Astrocyte (in vitro differentiated cells and primary cell): ENCODE measurements at places on chromosomes 2 and 18.

GRCh38 chr2:148675708-148676107 is 31.2 kb downstream of the EPC2 start:
- peak; percentile 37 for DNase-seq

GRCh38 chr2:238574490-238575271 is 148.0 kb downstream of the ASB1 start:
- DNase-seq, result no peak

DNA sequence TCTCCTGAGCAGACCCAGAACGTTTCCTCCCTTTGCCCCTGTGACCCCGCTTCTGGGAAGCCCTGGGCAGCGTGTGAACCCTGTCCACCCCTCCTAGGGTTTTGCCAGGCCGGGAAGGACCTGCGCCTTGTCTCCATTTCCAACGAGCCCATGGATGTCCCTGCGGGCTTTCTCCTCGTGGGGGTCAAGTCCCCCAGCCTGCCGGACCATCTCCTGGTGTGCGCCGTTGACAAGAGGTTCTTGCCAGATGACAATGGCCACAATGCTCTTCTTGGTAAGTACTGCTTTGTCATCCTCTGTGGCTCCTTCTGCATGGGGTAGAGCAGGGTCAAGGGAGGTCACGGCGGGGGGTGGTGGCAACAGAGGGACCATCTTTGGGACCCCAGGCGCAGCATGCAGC is 32.5 kb downstream of the GREB1 start:
- DNase-seq, result no peak

DNA sequence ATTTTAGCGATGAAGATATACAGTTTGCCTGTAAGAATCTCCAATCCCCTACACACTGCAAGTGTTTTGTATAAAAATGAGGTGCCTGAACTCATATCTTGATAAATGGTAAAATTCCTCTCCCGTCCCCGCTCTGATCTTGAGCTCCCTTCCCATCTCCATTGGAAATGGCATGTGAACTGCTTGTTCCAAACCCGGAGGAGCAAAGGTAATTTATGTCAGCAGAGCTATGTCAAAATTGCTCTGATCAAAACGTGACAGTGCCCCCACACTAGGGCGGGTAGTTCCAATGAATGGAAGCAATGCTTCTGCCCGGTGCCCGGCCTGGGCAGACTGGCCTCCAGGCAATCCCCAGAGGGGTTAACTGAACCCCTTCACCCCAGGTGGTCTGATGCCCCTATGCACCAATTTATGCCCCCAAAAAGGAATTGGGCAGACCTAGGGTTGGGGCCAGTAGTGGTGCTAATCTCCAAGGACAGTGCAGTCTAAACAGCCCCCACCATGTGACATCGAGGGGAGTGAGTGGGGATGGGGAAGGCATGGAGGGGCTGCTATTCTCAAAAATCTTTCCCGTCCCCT is 3.6 kb upstream of the GMPPA start:
- DNase-seq, result no peak

GRCh38 chr2:96831679-96832078 is 12.1 kb downstream of the ANKRD23 start:
- no peak for DNase-seq

- no peak for DNase-seq
Observed at GRCh38 chr2:172095905-172096625, 6.6 kb downstream of the DLX2 start.

DNA sequence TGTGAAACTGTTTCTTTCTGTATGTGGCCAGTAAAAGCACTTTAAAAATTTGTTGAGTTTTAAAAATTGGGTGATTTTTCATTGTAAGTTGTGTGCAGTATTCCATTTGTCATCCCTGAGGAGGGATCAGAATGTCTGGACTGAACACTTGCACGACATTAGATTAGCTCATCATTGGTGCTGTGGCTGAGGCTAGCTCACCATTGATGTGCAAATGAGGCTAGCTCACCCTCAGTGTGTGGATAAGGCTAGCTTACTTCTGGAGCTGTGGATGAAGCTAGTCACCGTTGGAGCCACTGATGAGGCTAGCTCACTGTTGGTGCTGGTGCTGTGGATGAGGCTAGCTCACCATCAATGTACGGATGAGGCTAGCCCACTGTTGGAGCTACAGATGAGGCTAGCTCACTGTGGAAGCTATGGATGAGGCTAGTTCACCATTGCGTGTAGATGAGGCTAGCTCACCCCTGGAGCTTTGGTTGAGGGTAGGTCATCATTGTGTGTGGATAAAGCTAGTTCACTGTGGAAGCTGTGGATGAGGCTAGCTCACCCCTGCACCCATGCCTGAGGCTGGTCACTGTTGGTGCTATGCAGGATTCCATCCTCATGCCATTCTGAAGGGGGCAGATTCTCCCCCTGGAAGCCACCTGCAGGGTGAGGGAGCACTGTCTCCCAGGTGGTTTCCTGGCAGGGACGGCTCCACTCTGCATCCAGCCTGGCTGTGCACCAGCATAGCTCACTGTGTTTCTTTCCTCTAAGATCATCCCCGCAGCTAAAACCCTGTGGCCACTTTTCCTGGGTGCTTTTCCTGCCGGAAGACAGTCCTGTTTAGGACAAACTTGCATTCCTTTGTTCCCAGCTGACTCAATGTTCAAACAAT is 101.1 kb downstream of the TWIST2 start:
- peak; percentile 83 for DNase-seq
